ENCODE measurements at places on chromosomes 7 and 10.

DNA sequence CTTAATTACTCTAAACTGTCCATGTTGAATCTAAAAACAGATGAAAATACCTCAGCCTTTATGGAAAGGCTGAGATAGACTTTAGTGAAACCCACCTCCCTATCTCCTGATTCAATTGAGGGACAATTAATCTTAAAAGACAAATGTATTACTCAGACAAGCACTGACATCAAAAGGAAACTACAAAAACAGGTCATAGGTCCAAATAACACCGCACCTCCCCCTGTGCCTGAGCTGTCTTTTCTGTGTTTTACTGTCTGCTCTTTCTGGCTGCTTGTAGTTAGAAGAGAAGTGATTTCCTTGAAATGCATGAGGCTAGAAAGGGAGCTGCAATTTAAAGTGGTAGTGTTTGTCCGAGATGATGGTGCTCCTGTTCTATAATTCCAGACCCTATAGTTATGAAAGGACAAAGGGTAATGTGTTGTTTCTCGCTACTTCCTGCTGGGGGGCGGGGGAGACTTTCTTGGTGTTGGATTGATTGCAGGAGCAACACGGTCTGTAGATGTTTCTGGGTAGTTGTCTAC lies 16.0 kb downstream of the AKR1C8 start:
- peaks cover 5% of the 10 kb centered on the region for H3K4me1 ChIP-seq
- H3K27ac ChIP-seq, result peak overlapping the region; percentile 2
- DNase-seq, result no peak
- peaks cover 26% of the 10 kb centered on the region for H3K36me3 ChIP-seq
- H3K27me3 ChIP-seq, result no peaks in the 10 kb centered on the region

GRCh38 chr10:113631684-113632367 lies 32.0 kb downstream of the NRAP start:
- H3K36me3 ChIP-seq, result no peaks in the 10 kb centered on the region
- H3K4me1 ChIP-seq, result peaks cover 8% of the 10 kb centered on the region
- H3K27ac ChIP-seq, result peak overlapping the region; percentile 70
- DNase-seq, result no peak
- no peaks in the 10 kb centered on the region for H3K27me3 ChIP-seq
- no peak overlapping the region for H3K4me3 ChIP-seq

- H3K4me1 ChIP-seq, result peaks cover 32% of the 10 kb centered on the region
- DNase-seq, result no peak
- H3K36me3 ChIP-seq, result no peaks in the 10 kb centered on the region
These were observed 84.7 kb downstream of the AUTS2 start for GRCh38 chr7:69683002-69683401.

DNA sequence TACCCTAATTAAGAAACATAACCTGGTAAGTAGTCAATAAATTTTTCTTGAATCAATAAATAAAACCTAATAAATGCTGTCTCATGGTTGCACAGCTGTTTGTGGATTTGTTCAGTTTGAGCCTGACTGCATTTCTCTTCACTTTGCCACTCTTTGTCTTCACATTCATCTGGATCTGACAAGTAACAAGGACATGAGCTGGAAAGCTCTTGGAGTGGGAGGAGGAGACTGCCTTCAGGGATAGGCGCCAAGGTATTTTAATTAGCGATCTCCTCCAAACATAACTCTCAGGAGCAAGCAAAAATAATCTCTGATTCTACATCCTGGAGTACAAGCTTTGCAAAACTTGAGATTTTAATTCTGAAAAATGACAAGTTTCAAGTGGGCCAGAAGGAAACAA lies 251.0 kb downstream of the BMPER start:
- H3K4me3 ChIP-seq, result no peak overlapping the region
- no peak for DNase-seq
- no peaks in the 10 kb centered on the region for H3K27me3 ChIP-seq
- H3K4me1 ChIP-seq, result peaks cover 6% of the 10 kb centered on the region
- no peak overlapping the region for H3K27ac ChIP-seq

DNA sequence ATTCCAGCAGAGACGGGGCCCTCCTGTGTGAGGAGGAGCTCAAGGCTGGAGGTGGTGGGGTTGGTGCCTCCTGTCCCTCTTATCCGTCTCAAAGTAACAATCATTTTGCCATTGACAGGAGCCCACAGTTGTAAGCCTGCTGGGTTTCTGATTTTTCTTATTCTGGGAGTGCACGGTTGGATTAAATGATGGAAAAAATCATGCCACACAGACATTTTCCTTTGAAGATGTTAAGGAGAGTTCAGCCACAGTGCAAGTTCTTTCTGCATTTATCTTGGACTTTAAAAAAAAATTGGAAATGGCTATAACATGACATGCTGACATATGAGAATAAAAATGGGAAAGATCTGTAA lies 8.4 kb upstream of the LYZL1 start:
- no peaks in the 10 kb centered on the region for H3K36me3 ChIP-seq
- H3K27me3 ChIP-seq, result no peaks in the 10 kb centered on the region
- H3K27ac ChIP-seq, result no peak overlapping the region
- no peak for DNase-seq
- H3K4me3 ChIP-seq, result no peak overlapping the region

- H3K27me3 ChIP-seq, result peaks cover 3% of the 10 kb centered on the region
- H3K4me1 ChIP-seq, result peaks cover 11% of the 10 kb centered on the region
- no peaks in the 10 kb centered on the region for H3K36me3 ChIP-seq
- DNase-seq, result peak; percentile 96
- no peak overlapping the region for H3K4me3 ChIP-seq
These were observed 58.2 kb upstream of the LYZL2 start for GRCh38 chr10:30687698-30688213.

DNA sequence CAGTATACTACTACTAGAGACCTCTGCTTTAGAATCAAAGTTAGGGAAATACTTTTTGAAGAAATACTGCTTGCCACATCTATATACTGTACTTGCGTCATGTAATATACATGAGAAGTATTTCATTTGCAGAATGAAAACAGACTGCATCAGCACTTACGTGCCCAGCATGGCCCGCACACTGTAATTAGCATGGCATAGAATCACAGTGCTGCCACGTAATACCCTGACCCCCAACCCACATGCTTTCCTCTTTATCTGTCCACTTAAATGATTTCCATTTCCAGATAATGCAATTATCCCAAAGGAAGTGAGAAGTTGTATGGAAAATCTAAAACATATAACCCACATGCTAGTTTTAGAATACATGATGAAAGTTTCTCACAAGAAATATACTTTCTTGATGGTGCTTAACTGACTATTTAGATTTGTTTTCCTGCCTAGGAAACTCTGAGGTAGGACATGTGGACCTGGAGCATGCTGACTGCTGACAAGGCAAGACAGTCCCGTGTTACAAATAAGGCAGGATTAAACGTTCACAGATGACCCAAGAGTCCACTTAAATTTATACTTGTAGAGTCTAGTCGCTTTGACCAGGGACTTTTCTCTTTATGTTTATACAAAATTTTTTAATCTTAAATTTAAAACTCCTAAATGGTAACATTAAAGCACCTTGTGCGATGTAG lies 12.6 kb downstream of the USP6NL start:
- no peaks in the 10 kb centered on the region for H3K27me3 ChIP-seq
- H3K27ac ChIP-seq, result no peak overlapping the region
- H3K4me3 ChIP-seq, result no peak overlapping the region
- H3K36me3 ChIP-seq, result peaks cover 5% of the 10 kb centered on the region

- no peak overlapping the region for H3K27ac ChIP-seq
- H3K36me3 ChIP-seq, result no peaks in the 10 kb centered on the region
- no peak overlapping the region for H3K4me3 ChIP-seq
- no peaks in the 10 kb centered on the region for H3K27me3 ChIP-seq
- peaks cover 52% of the 10 kb centered on the region for H3K4me1 ChIP-seq
These were observed 512.1 kb downstream of the RPS24 start for GRCh38 chr10:78545756-78546155.

Data from neural crest cell (in vitro differentiated cells).